CD4-positive, alpha-beta T cell treated with Interleukin-6 for 4 hours (primary cell): ENCODE measurements at places on chromosomes 2 and 18.

- no peak for DNase-seq
These were observed 654 bp downstream of the COMMD1 start for GRCh38 chr2:61906186-61906470.

GRCh38 chr18:13416208-13416607 lies 197.6 kb downstream of the LDLRAD4 start:
- DNase-seq, result peak; percentile 15

- DNase-seq, result no peak
These were observed 28.7 kb downstream of the ACAA2 start for GRCh38 chr18:49784427-49785185.

- no peak for DNase-seq
These were observed 198.0 kb upstream of the SALL3 start for GRCh38 chr18:78781601-78781960.

DNA sequence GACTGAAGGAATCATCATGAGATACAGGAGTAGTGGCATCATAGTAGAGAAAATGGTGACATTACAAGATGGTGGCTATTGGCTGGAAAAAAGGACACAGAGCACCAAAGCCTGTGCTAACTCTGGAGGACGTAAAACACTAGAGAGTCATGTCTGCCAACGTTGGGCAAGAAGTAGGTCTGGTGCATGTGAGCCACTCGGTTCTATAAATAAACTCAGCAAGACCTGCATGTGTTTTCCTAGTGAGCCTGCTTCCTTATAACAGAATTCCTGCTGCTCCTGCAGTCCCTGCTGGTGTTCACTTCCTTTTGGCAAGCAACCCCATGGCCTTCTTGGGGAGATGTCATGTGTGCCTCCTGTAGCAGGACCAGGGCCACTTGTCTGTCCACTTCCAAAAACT lies 325.2 kb downstream of the OSR1 start:
- DNase-seq, result no peak
